Left ventricle myocardium inferior (tissue), 1 donor: ENCODE measurements at places on chromosomes 1 and 21. TPM values are rescaled to one million over a fixed set of nuclear protein-coding genes. Genes with fewer than 3 reads are reported as not detected.

GRCh38 chr21:36199021-36199420 is 42.4 kb downstream of the DOP1B start:
- H3K4me3 ChIP-seq, result no peak overlapping the region
- H3K27me3 ChIP-seq, result no peaks in the 10 kb centered on the region
- no peak for DNase-seq
- H3K27ac ChIP-seq, result no peak overlapping the region

- H3K4me1 ChIP-seq, result no peaks in the 10 kb centered on the region
- H3K27ac ChIP-seq, result no peak within 1 kb of the TSS
- H3K27me3 ChIP-seq, result peaks cover 29% of the 10 kb centered on the region
- H3K36me3 ChIP-seq, result no peaks in the 10 kb centered on the region
- no peak within 1 kb of the TSS for H3K4me3 ChIP-seq
- DNase-seq, result no peak
Observed at GRCh38 chr1:153312570-153313186, at the start of gene PGLYRP3. Gene PGLYRP3 (minus strand): TSS chr1:153312952. CDS start chr1:153310665, 2,287 bp downstream.

The DNAI4 gene
- 17.9 TPM for total RNA-seq

DNA sequence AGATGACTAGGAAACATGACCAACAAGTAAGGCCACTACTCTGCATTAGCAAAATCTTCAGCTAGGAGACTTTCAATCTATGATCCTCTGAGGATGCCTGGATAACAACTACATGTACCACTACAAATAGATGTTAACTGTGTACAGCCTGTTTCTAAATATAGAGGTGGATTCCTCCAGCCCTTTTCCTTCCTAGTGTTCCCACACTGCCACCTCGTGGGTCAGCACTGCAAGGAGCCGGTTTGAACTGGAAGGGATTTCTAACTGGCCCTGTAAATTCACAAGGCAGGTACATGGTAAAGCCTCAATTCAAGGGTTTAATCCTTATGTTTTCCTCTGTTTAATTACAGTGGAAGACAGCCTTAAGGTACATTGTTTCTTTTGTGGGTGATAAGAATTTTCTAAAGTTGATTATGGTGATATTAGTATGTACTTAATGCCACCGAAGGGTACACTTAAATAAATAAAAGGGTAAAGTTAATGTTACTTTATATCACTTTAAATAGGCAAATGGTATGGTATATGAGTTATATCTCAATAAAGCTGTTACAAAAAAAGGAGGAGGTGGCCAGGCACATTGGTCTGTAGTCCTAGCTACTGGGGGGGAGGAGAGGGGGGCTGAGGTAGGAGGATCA is 14.4 kb downstream of the SMYD3 start:
- H3K27ac ChIP-seq, result no peak overlapping the region
- H3K36me3 ChIP-seq, result no peaks in the 10 kb centered on the region
- peaks cover 5% of the 10 kb centered on the region for H3K4me1 ChIP-seq
- no peaks in the 10 kb centered on the region for H3K27me3 ChIP-seq
- DNase-seq, result peak; percentile 60

- H3K27me3 ChIP-seq, result no peaks in the 10 kb centered on the region
- no peaks in the 10 kb centered on the region for H3K36me3 ChIP-seq
- no peak overlapping the region for H3K27ac ChIP-seq
- H3K4me3 ChIP-seq, result no peak overlapping the region
Observed at GRCh38 chr1:215793180-215793579, 226.1 kb downstream of the KCTD3 start.
